HS-27A (cell line): ENCODE measurements at places on chromosomes 2 and 18.

GRCh38 chr2:134581877-134582546 lies 136.8 kb downstream of the TMEM163 start:
- DNase-seq: no peak

DNA sequence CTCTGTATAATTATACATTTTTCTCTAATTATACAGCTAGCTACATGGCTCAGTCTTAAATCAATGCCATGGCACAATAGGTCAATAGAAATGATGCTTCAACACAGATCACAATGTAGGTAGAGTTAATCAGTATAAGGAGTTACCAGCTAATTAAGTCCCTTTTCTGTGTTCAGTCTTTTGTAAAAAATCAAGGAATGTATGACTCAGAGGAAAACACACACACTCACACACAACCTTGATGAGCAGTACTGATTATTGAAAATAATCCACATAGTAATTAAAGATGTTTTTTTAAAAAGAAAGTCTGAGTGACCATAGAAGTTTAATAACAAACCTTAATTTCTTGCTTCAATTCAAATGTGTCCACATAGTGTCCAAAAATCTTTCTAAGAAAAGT lies 691.3 kb downstream of the LRP1B start:
- no peak for DNase-seq

DNA sequence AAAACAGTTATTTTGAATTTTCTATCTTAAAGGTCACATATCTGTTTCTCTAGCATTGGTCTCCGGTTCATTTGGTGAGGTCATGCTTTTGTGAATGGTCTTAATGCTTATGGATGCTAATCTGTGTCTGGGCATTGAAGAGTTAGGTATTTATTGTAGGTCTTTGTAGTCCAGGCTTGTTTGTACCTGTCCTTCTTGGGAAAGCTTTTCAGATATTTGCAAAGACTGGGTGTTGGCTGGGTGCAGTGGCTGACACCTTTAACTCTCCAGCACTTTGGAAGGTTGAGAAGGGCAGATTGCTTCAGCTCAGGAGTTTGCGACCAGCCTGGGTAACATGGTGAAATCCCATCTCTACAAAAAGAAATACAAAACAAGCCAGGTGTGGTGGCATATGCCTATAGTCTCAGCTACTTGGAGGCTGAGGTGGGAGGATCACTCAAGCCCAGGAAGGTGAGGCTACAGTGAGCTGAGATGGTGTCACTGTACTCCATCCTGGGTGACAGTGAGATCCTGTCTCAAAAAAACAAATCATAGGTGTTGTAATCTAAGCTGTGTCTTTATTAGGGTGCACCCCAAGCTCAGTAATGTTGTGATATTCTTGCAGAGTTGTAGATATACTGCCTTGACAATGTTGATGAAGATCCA lies 82.3 kb downstream of the FAM117B start:
- DNase-seq: no peak

- no peak for DNase-seq
Measured at GRCh38 chr18:52700116-52700515, 360.1 kb downstream of the DCC start.

DNA sequence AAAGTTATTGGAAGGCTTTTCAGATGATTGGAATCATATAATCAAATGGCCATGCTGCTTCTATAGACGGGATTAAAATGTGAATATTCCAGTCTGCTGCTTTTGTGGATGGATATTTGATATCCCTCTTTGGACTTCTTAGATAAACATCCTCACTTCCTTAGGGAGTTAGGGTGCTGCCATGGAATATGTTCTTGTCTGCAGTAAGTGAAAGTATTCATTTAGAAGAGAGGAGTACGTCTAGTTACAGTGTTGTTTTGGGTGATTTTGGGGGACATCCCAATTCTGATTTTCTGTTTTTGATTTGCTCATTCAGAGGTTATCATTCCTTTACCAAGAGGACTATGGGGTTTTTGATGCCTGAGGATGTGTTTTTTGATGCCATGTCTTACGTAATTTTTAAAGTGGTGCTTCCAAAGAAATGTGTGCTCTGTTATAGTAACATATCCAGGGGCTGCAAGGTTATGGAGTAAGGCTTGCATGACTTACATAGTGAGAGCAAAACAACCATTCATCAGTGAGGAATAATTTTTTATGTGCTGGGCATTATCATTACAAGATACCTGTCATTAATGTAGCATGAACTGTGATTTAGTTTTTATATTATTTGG lies 33.6 kb downstream of the ASXL3 start:
- no peak for DNase-seq

DNA sequence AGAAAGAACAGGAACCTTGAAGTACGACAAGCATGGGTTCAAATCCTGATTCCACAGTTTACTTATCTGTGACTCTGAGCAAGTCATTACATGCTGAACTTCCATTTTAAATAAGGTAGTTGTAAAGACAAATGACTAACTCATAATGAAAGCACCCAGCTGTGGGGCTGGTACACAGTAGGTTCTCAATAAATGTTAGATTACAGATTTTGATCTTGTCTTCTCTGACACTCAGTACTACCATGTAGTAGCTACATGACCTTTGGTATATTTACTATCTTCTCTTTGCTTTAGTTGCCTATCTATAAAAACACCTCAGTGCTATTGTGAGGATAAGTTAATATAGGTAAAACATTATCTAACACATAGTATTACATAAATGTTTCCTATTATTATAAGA lies 3.2 kb downstream of the TRAK2 start:
- DNase-seq: no peak

DNA sequence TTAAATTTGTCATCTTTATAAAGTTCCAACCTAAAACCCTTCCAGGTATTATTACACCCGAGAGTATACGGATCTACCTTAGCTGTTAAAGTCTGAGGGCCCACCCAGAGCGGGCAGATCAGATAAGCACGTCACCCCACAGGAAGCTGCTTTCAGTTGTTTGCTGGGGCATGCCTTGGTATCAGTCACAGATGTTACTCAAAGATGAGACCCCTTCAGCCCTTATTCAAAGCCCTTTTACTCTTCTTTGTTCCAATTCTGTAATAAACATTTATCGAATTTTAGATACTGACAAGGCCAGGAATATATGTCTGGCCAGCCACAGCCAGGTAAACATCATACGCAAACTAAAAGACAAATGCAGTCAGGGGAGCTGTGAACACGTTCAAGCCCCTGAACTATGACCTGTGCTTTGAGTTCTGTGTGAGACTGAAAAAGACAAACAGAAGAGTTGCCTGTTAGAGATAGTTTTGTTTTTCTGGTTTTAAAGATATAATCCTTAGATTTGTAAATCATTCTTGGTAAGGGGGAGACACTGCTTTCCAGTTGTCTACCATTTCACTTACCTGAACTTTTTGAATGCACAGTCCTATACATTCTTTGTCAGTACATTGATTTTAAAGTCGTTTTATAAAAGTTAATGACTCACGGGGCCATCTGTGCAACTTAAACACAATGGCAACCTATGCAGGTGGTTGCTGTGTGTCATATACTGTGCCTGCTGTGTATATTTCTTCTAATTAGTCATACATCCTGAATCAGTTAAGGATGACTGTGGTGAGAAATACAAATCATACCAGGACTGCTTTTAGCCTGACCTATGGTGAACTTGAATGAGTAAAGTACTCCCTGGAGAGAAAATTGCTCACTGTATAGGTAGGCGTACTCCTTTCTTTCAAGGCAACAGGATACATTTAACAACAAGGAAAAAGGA lies 100.5 kb upstream of the ITPRID2 start:
- peak; percentile 79 for DNase-seq

DNA sequence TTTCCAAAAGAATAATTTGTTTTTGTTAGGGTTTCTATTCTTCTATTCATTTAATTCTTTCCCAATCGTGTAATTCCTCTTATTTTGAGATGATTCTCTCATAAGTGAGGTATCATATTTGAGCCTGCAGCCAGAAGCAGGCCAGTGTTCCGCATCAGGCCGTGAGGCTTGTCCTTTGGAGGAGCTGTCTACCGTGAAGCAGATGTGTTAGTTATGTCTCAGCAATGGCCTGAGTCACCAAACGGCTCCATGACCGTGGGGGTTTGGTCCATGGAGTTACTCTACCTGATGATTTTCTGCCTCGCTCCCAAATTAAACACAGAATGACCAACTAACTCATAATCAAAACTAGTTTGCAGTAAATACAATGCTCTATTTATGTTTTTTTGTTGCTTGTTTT lies 64.2 kb upstream of the TMEM87B start:
- no peak for DNase-seq

DNA sequence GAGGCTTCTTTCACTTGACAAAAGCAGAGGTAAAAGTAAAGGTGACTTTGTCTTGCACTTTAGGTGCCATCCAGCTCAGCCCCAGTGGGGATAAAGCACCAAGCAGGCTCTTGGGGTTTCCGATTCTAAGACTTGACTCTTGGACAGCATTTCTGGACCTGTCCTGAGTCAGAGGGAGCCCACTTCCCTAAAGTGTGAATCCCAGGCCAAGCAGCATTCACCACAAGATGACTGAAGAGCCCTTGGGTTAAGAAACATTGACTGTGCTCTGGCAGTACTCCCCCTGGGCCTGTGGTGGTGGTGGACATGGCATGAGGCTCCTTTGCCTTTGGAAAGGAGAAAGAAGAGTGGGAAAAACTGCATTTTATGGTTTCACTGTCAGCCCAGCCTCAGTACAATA lies 638.0 kb upstream of the VRK2 start:
- DNase-seq: no peak

- DNase-seq: no peak
Measured at GRCh38 chr2:230762317-230762896, 49.8 kb downstream of the CAB39 start.

DNA sequence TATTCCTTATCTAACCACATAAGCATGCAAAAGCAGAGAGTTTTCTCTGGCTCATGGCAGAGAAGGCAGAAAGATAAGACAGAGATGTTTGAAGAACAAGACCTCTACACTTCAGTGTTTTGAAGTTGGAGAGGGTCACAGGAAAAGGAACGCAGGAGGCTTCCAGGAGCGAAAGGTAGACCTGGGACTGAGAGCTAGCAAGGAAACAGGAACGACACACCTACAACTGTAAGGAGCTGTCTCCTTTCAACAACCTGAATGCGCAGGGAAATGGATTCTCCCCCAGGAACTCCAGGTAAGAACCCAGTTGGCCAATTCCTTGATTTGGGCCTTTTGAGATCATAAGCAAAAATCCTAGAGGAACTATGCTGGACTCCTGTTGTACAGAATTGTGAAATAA lies 746.6 kb upstream of the DDX18 start:
- no peak for DNase-seq

DNA sequence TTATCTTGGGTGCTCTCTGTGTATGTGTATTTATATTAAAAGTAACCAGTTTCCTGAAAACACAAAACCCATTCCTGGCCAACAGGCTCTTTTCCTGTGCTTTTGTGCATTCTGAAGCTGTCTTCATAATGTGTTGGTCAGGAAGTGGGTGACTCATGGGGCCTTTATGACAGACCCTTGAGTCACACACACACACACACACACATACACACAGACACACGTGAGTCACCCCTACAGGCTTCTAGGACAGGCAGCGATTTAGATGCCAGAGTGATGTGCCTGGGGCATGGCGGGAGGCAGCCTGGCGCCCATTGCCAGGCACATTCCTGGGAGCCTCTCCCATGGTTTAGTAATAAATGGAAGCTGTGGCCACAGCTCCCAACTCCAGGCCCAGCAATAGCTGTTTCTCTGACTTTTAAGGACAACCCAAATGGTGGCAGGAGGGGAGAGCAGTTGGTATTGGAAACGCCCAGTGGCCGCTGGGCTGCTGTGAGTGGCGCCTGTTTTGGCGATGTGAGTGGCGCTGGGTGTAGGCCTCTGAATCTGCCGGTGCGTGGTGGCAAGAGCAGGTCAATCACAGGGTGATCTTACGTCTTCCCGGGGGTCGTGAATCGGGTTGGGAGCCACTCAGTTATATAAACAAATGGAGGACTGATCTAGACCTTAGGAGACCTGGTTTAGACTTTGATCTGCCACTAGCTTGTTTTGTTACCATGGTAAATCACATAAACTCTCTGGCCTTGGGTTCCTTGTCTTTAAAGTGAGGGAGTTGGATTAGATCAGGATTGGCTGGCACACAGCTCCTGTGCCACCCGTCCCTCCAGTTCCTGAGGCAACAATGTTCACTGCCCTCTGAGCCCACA lies 150.7 kb upstream of the DLX2 start:
- DNase-seq: peak; percentile 88

GRCh38 chr2:165725421-165725820 lies 68.6 kb downstream of the GALNT3 start:
- peak; percentile 46 for DNase-seq

GRCh38 chr2:217192366-217192765 lies 332.5 kb upstream of the TNP1 start:
- DNase-seq: no peak

GRCh38 chr2:226139759-226140158 lies 659.9 kb downstream of the IRS1 start:
- no peak for DNase-seq

DNA sequence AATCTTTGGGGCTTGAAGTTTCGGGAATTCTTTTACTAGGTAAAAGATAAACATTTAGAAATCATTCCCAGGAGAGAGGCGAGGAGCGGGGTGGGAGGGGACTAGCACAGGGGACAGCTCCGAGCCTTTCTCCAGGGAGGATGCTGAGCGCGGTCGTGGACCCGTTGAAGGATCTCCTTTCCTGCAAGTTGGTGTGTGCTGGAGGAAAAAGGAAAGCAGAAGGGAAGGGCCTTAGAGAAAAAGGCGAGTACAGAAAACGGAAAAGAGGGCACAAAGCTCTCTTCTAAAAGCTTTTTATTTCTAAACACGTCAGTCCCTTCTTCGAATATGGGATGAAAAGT lies 640 bp downstream of the SLC39A6 start:
- no peak for DNase-seq

- DNase-seq: peak; percentile 64
Measured at GRCh38 chr2:162244541-162245031, 1.3 kb upstream of the FAP start.

DNA sequence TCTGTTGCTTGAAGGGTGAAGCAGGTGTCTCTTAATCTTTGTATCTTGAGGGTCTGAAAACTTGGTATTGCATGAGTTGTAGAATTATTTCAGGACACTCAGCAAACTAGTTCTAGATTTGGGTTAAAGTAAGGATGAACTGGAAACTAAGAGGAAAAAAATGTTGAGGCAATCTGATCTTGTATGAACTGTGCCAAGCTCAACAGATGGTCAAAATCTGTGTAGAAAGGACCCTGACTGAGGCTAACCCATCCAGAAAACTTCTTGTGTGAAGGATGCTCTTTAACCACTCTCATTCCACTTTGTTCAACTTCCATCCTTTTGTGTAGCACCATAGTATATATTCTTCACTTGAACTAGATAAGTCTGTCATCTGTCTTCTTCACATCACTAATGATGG lies 861.7 kb downstream of the SLC4A3 start:
- no peak for DNase-seq

DNA sequence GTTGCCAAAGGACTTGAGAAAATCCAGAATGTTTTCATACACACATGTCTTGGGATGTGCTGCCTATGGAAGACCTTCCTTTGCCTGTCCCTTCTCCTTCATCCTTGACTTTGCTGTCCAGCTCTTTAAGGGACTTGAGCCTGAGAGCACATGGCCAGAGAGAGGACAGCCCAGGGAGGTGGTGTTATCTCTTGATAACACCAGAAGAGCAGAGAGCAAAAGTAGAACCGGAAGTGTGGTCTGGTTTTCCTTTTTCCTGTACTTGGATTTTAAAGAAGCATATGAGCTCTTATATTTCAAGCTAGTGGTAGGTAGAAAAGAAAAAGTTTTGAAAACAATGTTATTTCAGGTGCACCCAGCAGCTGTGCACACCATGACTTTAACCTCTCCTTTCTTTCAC lies 94.1 kb upstream of the ZNF532 start:
- DNase-seq: no peak
